ENCODE measurements at places on chromosomes 2 and 18.

DNA sequence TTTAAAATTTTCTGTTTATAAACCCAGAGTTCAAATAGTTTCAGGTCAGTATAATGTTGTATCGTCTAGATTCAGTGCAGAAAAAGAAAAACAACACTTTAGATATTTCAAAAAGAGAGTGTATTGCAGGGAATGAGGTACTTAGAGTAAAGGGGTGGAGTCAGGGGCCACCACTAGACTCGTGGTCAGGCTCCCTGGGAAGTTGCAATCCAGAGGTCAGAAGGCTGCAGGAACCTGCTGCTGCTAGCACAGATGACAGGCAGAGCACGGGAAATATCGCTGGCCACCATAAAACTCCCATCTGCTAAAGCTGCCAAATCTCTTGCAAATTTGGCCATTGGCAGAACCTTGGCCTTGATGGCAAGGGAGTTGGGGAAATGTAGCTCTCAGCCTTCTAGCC lies 64.6 kb downstream of the THNSL2 start:
- DNase-seq = no peak

DNA sequence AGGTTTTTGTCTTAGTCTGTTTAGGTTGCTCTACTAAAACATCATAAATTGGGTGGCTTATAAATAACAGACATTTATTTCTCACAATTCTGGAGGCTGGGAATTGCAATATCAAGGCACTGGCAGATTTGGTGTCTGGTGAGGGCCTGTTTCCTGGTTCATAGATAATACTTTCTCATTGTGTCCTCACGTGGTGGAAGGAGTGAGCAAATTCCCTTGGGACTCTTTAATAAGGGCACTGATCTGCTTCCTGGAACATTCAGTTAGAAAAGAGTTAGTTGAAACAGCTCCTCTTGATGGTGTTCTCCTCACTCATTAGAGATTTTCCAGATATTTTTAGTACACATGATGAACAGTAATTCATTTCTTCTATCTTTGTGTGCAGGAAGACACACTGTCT lies 22.3 kb downstream of the COL4A3 start:
- no peak for DNase-seq

DNA sequence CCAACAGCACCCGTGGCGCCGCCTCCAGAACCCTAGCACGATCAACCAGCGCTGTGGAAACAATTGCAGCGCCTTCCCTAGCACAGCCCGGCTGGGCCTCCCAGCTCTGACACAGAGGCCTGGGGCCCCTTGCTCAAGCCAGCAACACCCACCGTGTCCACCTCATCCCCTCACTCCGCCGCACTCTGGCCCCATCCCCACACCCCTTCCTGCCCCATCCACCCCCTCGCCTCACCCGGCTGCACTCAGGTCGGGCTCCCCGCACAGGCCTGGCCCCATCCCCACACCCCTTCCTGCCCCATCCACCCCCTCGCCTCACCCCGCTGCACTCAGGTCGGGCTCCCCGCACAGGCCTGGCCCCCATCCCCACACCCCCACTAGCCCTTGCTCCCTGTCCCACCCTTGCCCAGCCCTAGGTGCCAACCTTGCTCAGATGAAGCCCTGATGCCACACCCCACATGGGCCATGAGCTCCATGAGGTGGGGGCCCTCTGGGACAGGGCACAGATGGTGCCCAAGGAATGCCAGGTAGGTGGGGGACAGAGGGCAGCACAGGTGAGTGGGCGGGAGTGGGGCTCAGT lies 28.7 kb downstream of the KIF1A start:
- no peak for DNase-seq

- no peak for DNase-seq
Observed at GRCh38 chr2:112029164-112029563, 25.9 kb upstream of the TMEM87B start.

DNA sequence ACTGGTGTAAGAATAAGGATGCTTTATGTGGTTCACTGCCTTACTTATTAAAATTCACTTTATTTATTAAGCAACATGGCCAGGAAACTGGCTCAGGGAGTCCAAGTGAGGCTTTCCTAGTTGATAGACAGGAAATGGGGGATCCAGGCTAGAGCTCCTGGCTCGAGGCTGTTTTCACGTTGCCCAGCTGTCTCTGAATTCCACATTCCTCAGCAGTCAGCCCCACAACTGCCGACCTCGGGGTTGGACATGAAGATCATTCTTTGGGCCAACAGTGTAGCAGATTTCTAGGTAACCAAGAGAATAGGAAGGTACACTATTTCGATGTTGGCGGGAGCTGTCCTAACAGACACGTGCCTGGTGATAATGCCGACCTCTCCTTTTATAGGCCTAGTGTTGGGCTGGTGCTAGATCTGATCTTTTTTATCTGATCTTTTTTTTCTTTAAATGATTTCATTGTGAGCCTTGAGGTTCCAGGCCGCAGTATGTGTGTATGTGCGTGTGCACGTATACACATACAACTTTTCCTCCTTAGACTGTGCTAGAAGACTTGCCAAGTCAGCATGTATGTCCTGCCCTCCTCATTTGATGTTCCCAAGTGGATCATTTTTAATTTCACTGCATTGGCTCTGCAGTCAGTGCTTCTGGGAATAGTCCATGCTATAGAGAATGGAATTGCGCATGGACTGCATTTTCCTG lies 103.5 kb downstream of the CABLES1 start:
- no peak for DNase-seq

DNA sequence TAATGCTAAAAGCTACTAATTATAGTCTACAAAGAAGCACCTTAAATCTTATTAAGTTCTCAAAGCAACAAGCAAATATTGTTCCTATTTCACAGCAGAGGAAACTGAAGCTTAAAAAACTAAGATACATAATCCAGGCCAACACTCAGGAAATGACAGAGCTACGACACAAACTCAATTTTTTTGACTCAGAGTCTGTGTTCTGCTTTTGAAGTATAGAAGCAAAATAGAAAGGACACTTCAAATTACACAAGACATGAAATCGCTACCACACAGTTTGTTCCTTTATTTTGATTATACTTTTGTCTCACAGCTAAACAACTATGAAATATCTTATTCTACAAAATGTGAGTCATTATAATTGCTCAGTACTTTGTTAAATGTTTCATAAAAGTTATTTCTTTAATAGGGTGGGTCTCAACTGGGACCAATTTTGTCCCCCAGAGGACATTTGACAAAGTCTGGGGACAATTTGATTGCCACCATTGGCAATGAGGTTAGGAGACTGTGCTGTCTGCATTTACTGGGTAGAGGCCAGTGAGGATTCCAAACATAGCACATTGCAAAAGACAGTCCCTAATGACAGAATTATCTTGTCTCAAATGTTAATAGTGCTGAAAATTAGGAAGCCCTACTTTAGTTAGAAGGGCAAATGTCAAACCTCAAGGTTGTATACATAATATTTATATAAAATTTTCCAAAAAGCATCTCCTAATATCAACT lies 101.5 kb upstream of the GRB14 start:
- DNase-seq = no peak

GRCh38 chr2:197805715-197806633 lies 1.6 kb downstream of the PLCL1 start:
- no peak for DNase-seq

DNA sequence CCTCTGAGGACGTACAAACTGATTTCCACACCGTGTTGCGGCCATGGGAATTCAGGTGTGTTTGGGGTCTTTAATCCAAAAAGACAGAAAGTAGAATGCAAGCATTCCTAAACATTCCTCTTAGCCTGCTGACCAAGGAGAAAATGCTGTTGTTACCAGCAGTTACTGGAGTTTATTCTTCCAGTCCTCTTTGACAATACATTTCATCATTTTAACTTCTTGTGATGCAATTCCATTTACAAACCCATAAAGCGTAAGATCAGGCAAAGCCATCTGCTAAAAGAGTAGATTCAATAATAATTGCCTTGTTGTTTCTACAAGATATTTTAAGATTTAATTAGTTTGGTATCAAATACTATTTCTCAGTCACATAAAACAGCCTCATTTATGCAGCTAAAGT lies 32.7 kb downstream of the SPIRE1 start:
- no peak for DNase-seq

GRCh38 chr2:189982780-189983394 lies 79.6 kb downstream of the MSTN start:
- DNase-seq = no peak

GRCh38 chr18:56115071-56116015 lies 523.0 kb downstream of the TXNL1 start:
- DNase-seq = no peak

DNA sequence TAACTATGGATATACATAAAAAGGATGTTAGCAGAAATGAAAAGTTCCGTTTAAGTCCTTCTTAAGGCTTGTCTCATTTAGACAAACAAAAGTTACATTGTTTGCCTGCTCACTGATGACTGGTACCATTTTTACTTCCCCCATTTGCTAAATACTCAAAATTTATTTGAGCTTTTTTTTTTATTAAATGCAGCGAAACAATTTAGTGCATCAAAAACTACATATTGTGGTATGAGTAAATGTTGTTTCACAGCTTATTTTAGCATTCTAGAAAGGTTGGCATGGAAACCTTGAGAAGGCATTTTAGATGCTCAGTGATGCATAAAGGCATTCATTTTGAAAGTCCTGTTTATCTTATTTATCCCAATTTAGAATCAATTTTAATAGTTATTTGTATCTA lies 100.0 kb downstream of the MAP2 start:
- no peak for DNase-seq

DNA sequence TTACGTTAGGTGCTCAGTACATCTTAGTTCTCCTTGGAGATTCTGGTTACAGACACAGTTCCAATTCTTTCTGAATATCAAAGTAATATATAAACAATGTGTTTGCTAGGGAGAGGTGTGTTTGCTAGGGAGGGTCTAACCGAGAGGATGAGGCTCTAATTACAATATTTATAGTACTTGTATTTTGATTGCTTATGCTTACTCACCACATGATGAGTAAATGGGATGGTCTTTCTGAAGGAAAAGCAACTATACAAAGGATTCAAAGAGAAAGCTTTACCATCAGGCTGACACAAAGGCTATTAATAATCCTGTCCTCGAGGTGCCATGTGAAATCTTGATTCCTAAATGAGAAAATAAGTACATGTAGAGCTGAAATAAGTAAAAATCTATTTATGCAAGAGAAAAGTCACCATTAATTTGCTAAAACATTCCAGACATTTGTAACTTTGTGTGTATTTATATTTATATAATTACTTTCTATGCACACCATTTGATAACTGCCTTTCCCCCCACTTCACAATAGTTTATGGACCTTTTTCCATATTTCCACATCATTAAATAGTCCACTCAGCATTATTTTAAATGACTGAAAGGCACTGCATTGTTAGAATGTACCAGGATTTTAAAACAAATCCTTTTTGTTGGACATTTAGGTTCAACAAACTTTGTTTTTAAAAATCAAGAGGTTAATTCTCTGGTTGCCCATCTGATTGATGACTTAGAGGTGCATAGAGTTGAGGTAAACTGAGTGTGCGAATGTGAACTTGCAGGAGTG lies 94.5 kb upstream of the FN1 start:
- DNase-seq = no peak

GRCh38 chr2:204332706-204333105 lies 212.6 kb upstream of the PARD3B start:
- no peak for DNase-seq

DNA sequence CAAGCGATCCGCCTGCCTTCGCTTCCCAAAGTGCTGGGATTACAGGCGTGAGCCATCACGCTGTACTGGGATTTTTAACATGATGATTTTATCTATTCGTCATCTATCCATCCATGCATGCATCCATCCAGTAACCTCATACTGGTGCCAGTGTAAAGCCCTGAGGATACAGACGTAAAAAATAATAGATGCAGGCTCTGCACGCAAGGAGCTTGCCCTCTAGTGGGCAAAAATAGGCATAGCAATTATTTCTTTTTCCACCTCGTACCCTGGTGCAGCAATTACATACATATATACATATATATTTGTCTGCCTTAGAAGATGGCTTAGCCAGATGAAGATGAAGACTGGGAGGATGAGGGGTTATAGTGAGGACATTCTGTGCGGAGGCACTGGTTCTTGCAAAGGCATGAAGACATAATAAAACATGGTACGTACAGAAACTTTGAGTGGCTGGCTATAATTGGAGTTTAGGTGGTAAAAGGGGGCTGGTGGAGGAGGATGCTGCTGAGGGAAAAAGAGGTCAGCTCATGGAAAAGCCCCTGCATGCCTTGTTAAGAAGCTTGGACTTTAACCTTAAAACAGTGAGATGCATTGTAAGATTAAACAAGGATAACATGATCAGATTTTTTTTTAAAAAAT lies 19.6 kb upstream of the RPIA start:
- DNase-seq = no peak

- peak; percentile 45 for DNase-seq
Observed at GRCh38 chr2:124264551-124265091, 239.5 kb downstream of the CNTNAP5 start.

DNA sequence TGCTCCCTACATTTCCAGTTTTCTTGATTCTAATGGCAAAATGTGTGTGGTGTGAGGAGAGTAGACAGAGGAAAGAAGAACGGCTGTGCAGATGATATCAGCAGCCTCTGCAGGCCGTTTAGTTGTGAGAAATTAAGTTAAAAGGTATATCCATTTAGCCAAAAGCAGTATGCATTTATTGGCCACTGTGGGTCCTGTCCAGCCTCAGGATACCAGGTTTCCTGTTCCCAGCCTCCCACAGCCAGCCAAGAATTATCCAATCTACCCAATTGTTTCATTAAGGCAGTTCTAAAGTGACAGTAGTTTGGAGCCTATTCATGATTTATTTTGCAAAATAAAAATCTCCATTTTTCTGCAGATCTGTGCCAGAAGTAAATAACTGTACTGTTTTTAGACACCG lies 107.5 kb downstream of the TMEM18 start:
- DNase-seq = no peak

DNA sequence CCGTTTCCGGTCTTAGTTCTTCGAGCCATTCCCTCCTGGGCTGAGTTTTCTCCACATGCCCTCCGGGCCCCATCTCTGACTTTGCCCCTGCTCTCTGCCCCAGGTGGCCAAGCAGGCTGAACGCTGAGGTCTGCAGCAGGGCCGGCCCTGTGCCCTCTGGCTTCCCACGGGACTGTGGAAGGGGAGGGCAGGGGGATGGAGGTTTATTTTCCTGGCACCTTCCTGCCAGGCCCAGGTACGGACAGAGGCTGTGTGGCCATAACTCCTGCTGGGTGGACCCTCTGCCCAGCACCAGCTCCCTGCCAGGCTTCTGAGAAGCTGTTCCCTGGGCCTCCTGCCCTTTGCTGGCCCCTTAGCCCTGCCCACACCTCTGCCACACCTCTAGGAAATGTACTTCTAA lies 164.0 kb downstream of the TFCP2L1 start:
- no peak for DNase-seq

Measured in BJ (cell line).